Fibroblast of upper back skin (primary cell): ENCODE measurements at places on chromosomes 7 and 10.

DNA sequence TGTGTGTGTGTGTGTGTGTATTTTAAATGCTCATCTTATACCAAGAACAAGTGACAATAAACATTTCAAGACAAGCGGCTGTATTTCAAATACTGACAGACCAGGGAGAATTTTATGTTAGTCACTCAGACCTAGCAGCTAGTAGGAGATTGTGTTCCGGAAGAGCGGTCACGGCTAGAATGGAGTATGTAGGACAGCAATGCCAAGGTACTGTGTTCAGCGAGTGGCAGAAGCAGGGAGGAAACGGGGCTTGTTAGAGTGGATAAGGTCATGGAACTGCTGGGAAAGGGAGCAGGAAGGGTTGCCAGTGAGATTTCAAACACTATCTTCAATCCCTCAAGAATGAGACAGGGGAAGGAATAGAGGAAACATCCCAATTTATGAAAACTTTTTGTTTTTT is 260.5 kb upstream of the PITRM1 start:
- no peak for DNase-seq

GRCh38 chr10:33773253-33773573 is 438.7 kb upstream of the NRP1 start:
- DNase-seq = peak; percentile 51

DNA sequence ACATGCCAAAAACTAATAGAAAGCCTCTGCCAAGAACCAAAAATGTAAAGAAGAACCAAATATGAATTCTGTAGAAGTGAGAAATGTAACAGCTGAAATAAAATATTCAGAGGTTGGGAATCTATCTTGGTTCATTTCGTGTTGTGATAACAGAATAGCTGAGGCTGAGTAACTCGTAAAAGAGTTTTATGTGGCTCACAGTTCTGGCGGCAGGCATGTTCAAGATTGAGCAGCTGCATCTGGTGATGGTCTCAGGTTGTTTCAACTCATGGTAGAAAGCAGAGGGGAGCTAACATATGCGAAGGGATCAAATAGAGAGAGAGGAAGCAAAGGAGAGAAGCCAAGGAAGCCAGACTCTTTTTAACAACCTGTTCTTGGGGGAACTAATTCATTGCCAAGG is 717.2 kb downstream of the TNS3 start:
- DNase-seq = peak; percentile 21

DNA sequence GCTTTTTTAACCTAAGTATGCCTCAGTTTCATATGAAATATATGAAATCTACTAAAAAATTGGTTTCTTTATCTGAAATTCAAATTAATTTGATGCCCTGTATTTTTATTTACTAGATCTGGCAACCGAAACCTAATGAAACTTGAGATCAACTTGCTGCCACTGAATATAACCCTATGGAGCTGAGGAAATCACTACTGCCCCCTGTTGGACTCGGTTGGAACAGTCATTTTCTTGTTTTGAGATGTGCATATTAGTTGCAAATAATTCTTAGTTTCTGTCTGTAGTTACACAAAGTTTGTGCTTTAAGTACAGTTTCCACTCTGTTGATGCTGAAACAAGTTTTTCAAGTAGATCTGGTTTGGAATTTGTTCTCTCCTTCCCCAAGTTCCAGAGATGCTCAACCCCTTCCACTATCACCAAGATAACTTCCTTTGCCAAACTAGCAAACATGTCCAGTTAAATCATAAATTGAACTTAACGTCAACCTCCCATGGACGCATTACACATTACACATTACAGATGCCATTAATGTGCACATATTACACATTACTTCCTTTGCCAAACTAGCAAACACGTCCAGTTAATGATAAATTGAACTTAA is 22.2 kb upstream of the EXOC4 start:
- peak; percentile 50 for DNase-seq

DNA sequence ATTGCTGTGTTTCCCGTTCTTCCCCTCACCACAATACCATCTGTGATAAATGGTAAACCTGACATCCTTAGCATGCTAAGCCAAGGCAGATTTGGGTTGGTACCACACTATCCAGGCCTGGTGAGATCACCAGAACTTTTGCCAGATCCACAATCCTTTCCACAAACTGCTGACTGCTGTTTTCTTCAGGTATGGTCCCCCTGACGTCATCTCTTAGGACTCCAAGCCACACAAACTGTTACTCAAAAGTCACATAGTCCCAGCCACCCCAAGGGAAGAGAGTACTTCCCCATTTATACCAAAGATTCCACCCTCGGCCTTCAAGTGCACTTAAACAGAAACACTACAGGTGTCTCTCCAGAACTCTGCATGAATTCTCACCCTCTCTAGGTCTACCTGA is 34.8 kb downstream of the SLC25A13 start:
- no peak for DNase-seq

GRCh38 chr10:100339236-100339635 is 7.8 kb upstream of the SCD start:
- DNase-seq = no peak

DNA sequence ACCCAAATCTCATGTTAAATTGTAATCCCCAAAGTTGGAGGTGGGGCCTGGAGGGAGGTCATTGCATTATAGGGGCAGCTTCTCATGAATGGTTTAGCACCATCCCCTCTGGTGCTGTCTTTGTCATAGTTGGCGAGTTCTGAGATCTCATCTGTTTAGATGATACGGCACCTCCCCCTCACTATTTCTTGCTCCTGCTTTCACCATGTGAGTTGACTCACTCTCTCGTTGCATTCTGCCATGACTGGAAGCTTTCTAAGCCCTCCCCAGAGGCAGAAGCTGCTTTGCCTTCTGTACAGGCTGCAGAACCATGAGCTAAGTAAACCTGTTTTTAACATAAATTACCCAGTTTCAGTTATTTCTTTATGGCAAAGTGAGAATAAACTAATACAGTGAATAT is 18.9 kb upstream of the ZNF138 start:
- no peak for DNase-seq

- DNase-seq = no peak
These were observed 146.5 kb upstream of the MEOX2 start for GRCh38 chr7:15832996-15833395.

DNA sequence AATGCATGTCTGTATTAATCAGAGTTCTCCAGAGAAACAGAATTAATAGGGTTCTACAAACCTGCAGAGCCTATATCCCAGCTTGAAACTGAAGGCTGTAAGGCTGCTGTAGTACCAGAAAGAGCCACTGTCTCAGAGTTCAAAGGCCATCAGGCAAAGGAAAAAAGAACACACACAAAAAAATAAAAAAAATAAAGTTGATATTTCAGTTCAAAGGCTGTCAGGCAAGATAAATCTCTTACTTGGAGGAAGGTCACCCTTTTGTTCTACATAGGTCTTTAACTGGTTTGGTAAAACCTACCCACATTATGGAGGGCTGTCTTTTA is 12.0 kb upstream of the TMEM26 start:
- DNase-seq = no peak

- DNase-seq = peak; percentile 76
These were observed 7.9 kb downstream of the PKD1L1 start for GRCh38 chr7:47940088-47941013.

- DNase-seq = no peak
These were observed 370.2 kb downstream of the ARL4A start for GRCh38 chr7:13057462-13058200.

DNA sequence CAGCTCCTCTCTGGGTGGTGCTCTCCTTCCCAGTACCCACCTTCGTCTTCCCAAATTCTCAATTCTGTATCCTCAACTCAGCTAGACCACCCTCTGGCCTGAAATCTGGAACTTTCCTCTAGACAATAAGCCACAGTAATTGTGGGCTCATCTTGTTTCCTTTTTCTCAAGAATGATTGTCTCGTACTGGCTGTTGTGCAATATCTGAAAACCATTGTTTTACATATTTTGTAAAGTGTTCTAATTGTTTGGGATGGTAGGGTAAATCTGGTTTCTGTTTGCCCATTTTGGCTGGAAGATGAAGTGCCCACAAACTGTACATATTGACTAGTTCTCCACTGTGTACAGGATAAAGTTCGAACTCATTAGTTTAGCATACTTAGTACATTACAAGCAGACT is 11.3 kb upstream of the NOBOX start:
- no peak for DNase-seq

DNA sequence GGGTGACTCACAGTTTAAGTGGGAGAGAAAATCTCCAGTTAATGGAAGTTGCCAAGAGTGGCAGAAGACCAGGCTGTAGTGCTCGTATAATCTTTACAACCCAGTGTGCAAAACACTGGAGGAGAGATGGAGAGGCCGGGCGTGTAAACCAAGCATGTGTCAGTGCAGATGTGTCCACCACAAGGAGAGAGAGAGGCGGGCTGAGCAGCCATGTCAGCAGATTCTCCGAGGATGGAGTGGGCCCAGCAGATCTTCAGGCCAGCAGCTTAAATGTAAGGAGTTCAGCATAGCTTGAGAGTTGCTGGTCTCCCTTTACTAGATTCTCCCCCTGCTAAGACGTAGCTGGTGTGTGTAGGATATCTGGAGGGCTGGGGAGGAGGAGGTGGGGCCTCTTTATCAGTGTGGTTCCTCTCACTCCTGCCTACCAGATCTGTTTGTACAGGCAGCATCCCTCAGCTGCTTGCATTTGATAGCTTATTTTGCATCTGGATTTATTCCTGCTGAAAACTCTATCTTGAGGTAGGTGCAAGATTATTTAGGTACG is 13.7 kb downstream of the BPGM start:
- DNase-seq = peak; percentile 24

- DNase-seq = no peak
These were observed 42.1 kb downstream of the AMZ1 start for GRCh38 chr7:2729893-2730716.

GRCh38 chr7:46281071-46281470 is 360.0 kb upstream of the IGFBP3 start:
- no peak for DNase-seq

GRCh38 chr7:1136841-1137516 is 23.0 kb downstream of the ZFAND2A start:
- no peak for DNase-seq

DNA sequence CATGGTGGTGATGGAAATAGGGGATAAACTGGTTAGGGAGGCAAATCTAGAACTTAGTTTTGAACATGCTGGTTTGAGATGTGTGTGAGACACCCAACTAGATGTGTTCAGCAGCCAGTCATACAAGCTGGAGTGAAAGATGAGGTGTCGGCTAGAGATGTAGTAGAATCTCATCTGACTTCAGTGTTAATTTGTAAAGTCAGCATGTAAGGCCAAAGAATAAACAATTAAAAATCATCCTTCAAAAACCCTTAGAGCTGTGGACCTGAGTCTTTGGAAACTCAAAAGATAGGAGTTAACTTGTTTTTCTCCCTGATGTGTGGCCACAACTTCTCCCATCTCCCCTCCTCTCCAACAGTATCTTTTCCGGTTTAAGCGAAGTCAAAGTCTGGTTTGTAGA is 22.8 kb upstream of the AGK start:
- no peak for DNase-seq

GRCh38 chr10:133162178-133162909 is 2.3 kb downstream of the KNDC1 start:
- DNase-seq = no peak

DNA sequence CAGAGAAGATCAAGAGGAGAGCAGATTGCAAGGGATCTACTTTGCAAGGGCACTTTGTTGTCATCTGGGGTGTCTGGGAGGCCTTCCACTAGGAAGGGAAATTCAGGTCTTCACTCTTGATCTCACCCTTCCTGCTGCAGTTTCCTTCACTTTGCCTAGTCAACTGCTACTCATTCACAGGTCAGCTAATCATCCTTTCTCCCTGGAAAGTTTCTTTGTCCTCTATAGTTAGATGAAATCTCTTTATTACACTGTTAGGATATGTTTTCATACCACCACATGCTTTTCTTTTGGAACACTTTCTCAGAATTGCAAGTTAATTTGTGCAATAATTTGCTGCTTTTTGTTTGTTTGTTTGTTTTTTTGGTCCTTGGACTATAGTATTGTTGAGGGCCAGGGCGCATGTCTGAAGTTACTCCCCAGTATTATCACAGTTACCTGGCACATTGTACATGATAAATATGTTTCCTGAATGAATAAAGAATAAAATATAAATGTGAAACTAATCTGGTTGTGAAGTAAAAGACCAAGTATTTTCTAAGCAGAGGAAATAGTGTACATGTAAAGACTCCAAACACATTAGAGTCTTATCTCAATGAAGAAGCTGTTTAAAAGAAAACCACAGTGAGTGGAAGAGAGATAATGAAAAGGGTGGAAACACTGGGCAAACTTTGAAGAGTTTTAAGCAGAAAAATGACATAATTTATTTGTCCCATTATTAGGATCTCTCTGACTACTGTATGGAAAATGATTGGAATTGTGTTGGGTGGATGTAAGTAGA is 139.9 kb upstream of the DGKB start:
- no peak for DNase-seq

DNA sequence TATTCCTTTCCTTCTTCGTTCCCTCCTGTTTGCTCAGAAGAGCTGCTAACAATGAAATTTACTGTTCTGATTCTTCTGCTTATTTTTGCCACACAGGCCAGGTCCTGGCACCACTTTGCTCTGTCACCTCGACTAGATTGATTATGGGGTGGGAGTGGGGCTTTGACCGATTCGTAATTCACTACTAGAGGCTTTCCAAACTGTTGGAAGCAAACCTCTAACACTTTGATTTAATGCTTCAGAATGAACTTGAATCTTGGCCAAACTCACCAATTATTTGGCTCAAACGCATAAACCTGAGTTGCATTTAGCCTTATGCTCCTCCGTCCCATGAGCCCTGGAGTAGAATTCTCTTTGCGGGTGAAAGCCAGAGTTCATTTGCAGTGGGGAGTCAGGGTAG is 476.2 kb upstream of the FZD8 start:
- DNase-seq = peak; percentile 25

DNA sequence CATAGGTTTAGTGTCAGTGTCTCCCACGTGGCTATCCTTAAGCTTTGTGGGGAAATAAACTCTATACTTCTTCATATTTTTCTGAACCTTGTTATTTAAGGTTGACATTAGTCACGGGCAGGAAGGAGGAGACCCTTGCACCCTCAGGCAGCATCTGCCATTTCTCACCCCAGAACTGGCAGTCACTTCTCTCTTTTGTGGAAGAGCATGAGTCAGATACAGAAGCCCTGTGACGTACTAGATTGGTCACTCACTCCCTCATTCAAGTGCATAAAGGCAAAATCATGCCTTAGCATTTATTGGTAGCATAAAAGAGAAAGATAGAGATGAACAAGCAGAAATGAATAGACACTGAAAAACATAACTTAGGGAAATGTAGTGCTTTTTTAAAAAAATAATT is 206.0 kb upstream of the MDFIC start:
- no peak for DNase-seq

DNA sequence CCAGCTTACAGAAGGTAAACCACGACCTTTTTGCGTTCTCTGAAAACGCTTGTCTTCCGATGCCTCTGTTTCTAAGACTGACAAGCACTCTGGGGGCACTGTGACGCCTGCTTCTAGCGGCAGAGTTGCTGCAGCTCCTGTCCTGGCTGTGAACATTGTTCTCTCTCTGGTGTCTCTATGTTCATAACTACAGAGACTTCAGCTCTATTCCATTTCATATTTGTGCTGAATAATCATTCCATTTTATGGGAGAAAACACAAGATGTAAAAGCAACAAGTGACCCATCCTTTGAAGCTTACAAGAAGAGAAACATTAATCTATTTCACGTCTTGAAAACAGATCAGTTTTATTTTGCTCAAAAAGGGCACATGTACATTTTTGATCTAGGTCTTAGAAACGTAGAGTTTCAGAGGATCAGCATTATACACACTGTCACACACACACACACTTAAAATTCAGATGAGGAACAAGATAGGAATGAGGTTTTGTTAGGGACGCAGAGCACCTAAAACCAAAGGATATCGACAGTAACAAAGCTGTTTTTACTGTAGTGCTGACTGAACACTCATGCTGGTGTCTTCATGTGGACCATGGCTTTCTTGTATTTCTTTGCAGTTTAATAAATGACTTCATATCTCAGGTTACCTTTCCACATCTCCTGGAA is 3.0 kb downstream of the IKZF1 start:
- no peak for DNase-seq

GRCh38 chr10:24869354-24870015 is 82.9 kb downstream of the PRTFDC1 start:
- DNase-seq = peak; percentile 81
